ENCODE measurements at places on chromosomes 13 and 19. TPM values are rescaled to one million over a fixed set of nuclear protein-coding genes. Genes with fewer than 3 reads are reported as not detected.

The FPR3 gene
- 0.60 TPM for total RNA-seq

The KBTBD7 gene
- total RNA-seq: 4.4 TPM

The EEF1AKMT1 gene
- 9.9 TPM for total RNA-seq

The AKT1S1 gene
- total RNA-seq: 15.3 TPM

The CNFN gene
- total RNA-seq: not detected

The KLK4 gene
- not detected for total RNA-seq

The KCNN4 gene
- 71.6 TPM for total RNA-seq

The MZF1 gene
- total RNA-seq: 6.5 TPM

The CPAMD8 gene
- total RNA-seq: 2.6 TPM

The CCL25 gene
- total RNA-seq: not detected

The RDH8 gene
- 0.12 TPM for total RNA-seq

DNA sequence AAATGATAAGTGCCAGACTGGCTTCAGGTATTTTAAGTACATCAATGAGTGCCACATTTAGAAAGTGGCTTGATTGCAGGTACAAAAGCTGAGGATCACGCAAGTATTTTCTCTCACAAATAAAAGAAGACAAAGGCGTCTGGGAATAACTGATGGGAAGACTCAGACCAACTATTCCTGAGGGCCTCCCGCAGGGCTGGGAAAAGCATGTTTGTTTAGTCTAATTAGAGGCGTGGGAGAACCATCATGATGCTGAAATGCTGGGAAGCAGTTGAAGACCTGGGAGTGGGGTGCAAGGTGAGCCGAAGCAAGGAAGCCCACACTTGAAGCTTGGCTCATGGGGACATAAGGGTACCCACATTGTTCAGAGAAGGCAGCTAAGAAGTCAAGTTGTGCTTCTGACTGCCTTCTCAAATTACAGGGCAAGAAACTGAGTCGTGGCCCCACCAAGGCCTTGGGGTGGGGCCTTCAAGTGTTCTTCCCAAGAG is 536.0 kb downstream of the MYO16 start:
- DNase-seq: no peak

GRCh38 chr13:104757712-104758111 is 1691.5 kb upstream of the SLC10A2 start:
- no peak for DNase-seq

- no peak for DNase-seq
These were observed 131.3 kb downstream of the SLC7A1 start for GRCh38 chr13:29464105-29464679.

DNA sequence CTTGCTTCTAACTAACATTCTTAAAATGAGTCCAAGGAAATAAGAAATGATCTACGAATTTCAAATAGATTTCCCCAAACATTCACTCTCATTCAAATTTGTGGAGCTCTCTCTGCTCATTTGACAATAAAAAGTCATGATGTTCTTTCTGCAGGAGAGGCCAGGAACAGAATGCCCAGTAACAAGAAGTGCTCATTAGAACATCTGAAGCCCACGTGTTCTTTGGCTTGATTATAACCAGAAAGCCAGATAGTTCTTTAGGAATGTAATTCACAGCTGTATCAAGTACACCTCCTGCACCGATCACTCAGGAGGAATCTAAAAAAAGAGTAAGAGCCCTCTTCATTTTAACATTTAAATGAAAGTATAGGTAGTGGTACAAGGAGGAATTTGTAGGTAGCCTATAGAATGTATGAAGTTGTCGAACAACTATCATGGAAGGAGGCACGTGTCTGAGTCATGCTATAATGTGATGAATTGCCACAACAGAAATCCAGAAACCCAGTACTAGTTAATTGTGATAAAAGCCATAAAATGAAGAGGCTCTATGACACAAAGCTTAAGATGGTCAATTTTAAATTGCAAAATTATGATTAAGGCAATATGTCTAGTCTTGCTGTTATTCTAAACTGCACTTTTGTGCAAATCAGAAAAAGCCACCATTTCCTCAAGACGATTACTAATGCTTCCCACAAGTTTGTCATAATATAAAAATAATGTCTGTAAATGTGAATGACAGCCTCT is 12.8 kb downstream of the MEDAG start:
- no peak for DNase-seq

- no peak for DNase-seq
These were observed 7.3 kb upstream of the TYROBP start for GRCh38 chr19:35915443-35915842.

DNA sequence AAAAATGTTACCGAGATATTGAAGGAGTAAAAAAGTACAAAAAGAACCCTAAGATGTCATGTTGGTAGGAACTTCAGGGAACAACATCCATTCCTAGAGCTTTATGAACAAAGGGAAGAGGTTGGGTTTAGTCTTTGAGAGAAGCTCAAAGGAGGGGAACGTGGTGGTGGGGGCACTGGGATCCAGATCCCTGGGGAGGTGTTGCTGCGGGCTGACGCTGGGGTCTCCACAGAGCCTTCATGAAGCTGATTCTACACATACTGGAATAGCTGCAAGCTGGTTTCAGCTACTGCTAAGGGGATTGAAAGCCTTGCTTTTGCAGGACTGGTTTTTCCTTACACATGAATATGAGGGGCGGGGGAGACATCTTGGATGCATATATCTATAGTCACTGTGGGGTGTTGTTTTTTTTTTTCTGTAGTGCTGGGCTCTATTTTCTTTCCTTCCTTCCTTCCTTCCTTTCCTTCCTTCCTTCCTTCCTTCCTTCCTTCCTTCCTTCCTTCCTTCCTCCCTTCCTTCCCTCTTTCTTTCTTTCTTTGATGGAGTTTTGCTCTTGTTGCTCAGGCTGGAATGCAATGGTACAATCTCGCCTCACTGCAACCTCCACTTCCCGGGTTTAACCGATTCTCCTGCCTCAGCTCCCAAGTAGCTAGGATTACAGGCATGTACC is 6.5 kb upstream of the MZF1 start:
- DNase-seq: no peak

DNA sequence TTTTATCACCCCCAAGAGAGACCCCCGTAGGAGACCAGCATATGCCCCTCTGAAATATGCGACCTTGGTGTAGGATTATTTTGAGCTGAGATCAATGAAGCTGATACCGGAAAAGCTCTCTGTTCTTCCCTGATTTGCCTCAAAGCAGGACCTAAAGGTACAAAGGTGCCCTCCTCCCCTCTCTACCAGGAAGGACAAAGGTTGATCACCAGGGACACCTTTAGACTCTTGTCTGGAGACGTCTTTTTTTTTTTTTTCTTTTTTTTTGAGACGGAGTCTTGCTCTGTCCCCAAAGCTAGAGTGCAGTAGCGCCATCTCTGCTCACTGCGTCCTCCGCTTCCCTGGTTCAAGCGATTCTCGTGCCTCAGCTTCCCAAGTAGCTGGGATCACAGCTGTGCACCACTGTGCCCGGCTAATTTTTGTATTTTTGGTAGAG is 792 bp upstream of the PEX11G start:
- no peak for DNase-seq

- peak; percentile 56 for DNase-seq
These were observed 30.3 kb downstream of the ZNF763 start for GRCh38 chr19:11995174-11995573.

GRCh38 chr13:101618440-101619187 is 166.1 kb downstream of the ITGBL1 start:
- peak; percentile 54 for DNase-seq

DNA sequence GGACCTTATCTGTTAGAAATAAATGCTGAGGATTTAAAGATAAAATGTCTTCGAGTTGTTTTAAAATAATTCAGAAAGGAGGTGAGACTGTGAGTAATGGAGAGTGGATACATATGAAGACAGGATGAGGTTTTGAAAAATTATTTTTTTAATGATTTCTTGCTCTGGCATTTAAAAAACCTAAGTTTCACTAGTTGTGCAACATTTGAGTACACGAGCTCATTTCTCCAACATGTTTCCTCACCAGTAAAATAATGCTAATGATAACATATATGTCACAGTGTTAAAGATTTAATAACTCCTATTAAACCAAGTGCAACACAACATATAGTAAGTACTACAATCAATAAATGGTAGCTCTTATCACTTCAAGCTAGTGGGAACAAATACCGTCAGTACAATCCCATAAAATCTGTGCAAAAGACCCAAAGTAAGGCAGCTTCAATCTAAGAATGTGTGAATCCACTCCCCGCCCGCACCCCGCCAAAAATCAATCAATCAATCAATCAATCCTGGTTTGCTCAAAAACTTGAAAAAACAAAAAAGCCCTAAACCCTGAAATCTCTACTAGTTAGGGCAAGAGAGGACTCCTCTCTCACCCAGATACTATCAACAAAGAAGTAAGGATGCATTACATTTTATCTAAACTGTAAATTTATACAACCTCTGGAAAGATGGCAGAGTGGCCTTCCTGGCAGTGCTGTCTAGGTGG is 1.3 kb downstream of the ALG5 start:
- DNase-seq: no peak

DNA sequence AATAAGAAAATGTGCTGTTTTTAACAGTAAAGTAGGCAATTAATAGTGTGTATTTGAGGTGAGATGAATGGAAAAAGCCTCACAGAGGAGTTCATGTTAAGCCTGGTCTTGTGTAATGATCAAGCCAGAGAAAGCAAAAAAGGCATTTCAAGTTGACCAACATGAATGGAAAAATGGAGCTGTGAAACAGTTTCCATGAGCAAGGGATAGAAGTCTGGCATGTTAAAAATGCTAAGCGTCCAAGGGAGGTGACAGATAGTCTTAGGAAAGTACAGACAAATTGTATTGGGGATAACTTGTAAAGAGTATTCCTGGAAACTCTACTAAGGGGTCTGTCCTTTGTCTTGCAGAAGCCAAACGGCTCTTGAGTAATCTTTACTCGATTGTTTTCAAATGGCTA is 506.8 kb upstream of the ATXN8OS start:
- DNase-seq: no peak

DNA sequence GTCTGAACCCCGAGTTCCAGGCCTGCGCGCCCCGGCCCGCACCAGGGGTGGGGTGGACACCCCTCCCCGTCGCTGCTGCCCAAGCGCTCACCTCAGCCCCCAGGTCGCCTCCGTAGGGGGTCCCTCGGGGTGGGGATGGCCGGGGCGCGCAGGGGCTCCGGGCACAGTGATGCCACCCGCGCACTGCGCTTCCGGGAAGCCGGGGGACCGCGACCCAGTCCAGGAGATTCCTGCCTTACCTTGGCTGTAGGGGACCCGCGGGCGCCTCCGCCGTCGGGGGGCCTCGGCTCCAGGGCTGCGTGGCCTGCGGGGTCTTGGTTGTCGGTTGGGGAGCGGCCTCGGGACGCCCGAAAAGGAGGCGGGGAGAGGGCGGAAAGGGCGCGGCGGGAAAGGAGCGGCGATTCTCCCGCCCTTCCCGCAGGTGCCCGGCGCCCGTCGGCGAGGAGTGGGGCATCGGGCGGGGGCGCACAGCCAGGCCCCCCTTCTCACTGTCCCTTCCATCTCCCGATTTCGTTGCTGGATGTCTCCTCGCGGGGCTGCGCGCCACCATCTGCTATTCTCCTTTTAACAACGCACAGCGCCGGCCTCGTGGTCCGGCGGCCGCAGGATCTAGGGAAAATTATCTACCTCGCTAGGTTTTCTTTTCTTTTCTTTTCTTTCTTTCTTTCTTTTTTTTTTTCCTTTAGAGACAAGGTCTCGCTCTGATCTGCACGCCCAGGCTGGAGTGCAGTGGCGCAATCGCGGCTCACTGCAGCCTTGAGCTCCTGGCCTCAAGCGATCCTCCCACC is at the start of gene KEAP1:
Gene KEAP1 (minus strand): TSS at position 355 of the 788 bp plus-strand sequence. CDS start 3,323 bp downstream, outside the sequence.
- peak; percentile 35 for DNase-seq

- no peak for DNase-seq
These were observed 7.4 kb downstream of the ZNF554 start for GRCh38 chr19:2827022-2827421.

- no peak for DNase-seq
These were observed 77.2 kb upstream of the PABPC3 start for GRCh38 chr13:25018729-25019115.

GRCh38 chr13:92825938-92826596 is 400.5 kb upstream of the GPC6 start:
- DNase-seq: no peak

DNA sequence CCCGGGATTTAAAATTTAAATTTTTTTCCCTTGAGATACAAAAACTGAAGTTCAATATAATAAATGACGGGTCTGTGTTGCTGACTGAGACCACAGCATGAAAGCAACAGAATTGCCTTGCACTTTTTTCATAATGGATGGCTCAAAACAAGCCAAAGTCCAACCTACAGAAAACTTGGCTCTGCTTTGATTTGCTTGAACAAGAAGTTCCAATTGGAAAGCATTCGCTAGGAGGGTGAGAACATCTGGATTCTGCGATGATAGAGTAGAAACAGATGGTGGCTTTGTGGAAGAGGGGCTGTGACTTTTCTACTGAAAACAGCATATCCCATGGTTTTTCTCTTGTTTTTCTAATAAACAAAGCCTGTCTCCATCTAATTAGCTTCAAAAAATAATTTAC is 46.4 kb downstream of the THSD1 start:
- DNase-seq: no peak

- peak; percentile 64 for DNase-seq
These were observed 163.5 kb downstream of the KATNAL1 start for GRCh38 chr13:30143666-30144400.

DNA sequence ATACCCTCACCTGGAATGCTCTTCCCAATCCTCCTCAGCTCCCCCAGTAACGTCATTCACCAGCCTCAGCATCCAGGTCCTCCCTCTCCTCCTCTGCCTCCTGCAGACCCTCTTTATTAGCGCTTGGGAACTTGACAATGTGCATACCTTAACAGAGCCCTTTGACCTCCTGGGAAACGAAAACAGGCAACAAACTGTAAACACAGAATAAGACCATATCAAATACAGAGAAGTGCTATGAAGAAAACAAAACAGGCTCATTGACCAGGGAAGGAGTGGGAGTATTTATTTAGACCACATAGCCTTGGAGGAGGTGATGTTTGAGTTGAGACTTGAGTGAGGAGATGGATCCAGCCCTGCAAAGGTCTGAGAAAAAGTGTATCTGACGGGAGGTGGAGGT is 107.9 kb upstream of the SLC7A1 start:
- no peak for DNase-seq

GRCh38 chr13:34152409-34152808 is 334.5 kb downstream of the RFC3 start:
- no peak for DNase-seq

DNA sequence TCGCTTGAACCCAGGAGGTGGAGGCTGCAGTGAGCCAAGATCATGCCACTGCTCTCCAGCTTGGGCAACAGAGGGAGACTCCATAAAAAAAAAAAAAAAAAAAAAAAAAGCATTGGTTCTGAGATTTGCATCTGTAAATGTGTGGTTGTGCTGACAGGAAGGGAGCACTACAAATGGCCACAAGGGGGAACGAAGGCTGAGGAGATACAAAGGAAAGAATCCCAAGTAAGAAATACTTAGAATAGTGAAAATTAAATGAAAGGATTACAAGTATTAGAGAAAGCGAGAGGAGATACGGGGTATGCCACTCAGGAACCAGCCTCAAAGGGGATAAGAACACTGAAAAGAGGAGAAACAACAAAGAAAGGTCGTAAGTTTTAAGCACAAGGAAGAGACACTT is 284.9 kb downstream of the KLF12 start:
- DNase-seq: peak; percentile 46

DNA sequence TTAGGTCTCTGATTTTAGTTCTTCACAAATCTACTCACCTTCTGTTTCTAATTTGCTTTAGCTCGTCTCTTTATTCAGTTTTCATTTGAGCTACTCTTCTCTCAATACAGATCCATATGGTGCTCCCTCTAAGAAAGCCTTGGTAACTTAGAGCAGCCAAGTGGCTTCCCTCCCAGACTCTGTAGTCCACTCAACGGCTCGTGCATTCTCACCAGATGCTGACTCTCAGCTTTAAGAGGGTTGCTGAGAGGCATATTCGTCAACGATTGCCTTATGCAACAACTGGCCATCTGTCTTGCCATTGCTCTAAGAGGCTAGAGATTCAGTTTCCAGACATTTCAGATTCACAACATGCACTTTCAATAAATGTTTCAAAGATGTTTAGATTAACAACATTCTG is 785.8 kb upstream of the SLC10A2 start:
- DNase-seq: no peak

- DNase-seq: peak; percentile 97
These were observed 60.8 kb downstream of the ALOX5AP start for GRCh38 chr13:30796132-30796572.

Data from RPMI7951 (cell line).